Neural crest cell (in vitro differentiated cells): ENCODE measurements at places on chromosomes 1 and 21.

DNA sequence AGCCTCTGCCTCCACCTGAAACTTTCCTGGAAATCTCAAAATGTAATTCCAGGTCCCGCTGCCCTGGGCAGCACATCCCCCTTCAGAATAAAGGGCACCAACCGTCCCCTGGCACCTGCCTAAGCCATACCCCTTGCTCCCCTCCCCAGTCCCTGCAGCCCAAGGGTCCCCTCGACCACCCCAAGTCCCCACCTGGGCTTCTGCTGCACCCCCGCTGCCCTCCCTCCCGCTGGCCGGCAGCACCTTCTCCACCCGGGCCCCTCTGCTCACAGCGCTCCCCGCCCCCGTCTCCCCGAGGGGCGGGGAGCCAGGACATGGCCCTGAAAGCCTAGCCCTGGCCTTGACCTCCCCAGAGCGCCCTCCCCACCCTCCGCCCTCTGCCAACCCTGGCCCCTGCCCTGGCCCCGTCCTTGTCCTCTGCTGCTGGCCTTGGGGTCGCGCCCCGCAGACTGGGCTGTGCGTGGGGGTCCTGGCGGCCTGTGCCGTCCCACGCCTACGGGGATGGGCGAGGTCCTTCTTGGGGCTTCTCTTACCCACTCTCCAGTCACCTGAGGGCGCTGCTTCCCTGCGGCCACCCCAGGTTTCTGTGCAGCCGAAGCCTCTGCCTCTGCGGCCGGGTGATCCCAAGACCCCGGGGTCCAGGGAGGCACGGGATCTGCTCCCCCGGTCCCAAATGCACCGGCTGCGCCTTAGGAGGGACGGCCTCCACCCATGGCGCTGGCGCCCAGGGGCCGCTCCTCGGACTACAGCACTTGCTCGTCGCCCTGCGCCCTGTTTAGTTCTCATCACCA lies 41.7 kb downstream of the WDR4 start:
- no peak for DNase-seq

- peak; percentile 22 for DNase-seq
These were observed 39.9 kb downstream of the AKNAD1 start for GRCh38 chr1:108817016-108817415.

DNA sequence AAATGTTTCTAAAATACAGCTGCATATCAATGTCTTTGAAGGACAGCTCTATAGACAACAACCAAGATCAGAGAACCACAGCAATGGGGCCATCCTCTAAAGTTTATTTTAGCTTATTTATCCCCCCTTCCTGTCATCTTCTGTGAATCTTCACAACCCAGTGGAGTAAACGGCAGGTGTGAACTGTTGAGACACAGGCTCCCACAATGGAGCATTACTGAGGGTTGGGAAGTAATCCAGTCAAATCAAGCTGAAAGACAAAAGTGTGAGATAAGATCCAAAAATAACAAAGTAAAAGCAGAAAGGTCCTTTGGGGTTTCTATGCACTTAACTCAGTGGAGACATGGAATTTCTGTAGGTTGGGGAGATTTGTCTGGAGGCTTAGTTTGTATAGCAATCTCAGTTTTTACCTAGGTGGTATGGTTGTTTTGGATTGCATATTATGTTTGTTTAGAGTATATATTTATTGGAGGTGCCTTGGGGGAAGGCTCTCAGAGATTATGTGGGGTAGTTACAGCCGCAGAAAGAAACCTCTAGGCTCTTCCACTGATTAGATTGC lies 286.9 kb upstream of the ADGRL2 start:
- DNase-seq: no peak

DNA sequence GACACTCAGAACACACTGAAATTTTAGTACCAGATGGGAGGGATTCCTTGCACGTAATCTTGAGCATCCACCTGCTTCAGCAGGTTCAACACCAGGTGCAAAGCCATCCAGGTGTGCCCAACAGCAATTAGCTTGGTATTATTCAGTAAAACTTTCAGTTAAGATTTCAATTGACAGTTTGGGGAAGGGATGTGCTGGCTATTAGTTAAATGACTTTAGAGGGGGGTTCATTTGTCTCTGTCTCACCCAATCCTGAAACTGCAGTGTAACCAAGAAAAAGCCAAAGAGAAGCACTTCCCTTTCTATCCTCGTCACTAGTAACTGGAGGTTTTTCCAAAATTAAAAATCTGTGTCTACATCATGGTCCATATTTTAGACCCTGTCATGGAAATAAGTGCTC lies 90.9 kb downstream of the PIK3R3 start:
- no peak for DNase-seq

GRCh38 chr21:30962013-30962412 lies 76.3 kb downstream of the KRTAP19-8 start:
- DNase-seq: no peak

- DNase-seq: no peak
These were observed 39.1 kb downstream of the SPSB1 start for GRCh38 chr1:9331558-9332346.

DNA sequence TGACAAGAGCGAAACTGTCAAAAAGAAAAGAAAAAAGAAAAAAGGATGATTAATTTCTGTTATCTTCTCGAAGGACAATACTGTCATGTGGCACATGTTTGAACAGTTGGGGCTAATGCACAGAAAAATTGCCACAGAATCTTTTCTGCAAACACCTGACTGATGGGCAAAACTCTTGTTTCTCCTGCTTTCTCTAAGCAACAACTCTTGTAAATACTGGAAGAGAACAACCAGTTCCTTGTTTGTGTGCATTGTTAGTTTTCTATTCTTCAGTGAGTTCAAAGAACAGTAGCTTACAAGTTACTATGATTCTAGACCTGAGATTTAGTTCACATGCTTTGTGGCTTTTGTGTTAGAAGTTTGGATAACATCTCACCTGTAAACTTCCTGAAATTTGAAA lies 60.7 kb downstream of the CDC14A start:
- DNase-seq: no peak

- no peak for DNase-seq
These were observed 86.0 kb upstream of the GNG4 start for GRCh38 chr1:235735621-235736020.

DNA sequence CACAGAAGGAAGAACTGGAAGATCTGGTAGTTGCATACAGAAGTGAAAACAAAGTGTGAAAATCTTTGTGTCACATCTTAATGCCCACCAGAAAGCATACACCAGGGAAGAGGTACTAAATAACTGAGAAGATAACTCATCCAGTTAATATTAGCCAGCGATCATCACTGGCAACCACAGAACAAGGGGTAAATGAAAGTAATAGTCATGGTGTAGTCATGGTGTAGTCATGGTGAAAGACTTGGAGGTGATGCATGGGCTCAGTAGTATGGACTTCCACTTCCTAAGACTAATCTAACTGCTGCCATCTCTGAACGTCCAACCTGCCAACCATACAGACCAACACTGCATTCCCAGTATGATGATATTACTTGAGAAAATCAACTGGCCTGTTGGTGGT lies 481.2 kb upstream of the NR5A2 start:
- no peak for DNase-seq

DNA sequence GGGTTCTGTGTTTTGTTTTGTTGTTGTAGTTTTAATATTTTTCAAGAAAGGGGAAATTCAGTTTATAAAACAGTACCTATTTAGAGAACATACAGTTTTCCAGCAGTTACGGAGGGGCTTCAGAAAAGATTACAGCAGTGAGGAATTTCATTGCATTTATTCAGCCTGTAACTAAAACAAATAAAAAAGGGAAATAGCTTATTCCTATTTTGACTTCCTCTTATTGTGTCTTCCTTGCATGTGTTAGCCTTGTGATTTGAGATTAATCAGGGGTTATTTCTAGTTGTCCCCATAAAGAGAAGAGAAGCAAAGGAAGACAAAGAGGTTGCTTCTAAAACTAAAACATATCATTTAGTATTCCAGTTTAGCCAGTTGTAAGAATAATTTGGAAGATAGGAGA lies 35.0 kb downstream of the CTTNBP2NL start:
- no peak for DNase-seq

- no peak for DNase-seq
These were observed 282.4 kb downstream of the GRIK1 start for GRCh38 chr21:29657240-29657989.

DNA sequence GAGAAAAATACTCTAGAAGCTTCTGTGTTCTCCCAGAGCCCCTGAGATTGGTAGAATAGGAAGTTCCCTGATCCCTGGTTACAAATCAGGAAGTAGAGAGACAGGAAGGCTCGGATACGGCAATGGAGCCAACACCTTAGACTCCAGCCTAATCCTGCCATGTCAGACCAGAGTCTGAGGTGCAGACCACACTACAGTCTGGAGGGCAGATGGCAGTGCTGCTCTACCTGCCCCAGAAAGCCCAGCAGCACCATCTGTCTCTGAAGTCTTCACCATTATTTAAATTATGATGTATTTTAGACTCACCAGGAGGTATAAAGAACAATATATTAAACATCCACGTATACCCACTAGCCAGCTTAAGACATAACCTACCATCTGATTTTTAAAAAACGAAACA lies 93.0 kb downstream of the MTR start:
- DNase-seq: no peak

GRCh38 chr1:70115315-70115714 lies 90.1 kb downstream of the LRRC40 start:
- DNase-seq: no peak

DNA sequence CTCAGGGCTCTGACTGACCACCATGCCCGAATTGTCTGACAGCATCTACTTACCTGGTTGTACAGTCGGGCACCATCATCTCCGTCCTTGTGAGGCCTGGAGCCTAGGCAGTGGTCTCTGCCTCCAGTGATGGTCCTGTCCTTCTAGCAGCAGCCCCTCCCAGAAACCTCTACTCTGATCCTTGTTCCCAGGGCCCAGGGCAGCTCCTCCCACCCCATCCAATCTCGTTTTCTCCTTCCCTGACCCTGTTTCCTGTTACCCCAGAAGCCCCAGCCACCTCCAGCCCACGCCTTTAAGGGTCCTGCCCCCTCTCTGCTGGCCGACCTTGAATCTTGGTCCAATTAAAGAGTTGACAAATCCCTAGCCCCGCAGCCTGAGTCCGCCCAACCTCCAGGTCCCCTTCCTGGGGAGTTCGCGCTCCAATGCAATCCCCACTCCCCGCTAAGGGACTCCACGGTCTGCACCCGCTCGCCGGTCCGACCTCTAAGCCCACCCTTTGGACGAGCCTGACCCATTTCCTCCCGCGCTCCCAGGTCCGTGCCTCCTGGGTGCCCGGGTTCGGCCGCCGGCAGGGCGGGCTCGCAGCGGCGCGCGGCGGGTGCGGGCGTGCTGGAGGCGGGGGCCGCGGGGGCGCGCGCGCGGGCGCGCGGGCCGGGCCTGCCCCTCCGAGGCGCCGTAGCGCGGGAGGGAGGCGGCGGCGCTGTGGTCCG lies at the start of gene B4GALT2:
Gene B4GALT2, plus strand, starts transcription at position 660 of the 710 bp plus-strand sequence. CDS start 1,951 bp downstream, outside the sequence.
- no peak for DNase-seq

DNA sequence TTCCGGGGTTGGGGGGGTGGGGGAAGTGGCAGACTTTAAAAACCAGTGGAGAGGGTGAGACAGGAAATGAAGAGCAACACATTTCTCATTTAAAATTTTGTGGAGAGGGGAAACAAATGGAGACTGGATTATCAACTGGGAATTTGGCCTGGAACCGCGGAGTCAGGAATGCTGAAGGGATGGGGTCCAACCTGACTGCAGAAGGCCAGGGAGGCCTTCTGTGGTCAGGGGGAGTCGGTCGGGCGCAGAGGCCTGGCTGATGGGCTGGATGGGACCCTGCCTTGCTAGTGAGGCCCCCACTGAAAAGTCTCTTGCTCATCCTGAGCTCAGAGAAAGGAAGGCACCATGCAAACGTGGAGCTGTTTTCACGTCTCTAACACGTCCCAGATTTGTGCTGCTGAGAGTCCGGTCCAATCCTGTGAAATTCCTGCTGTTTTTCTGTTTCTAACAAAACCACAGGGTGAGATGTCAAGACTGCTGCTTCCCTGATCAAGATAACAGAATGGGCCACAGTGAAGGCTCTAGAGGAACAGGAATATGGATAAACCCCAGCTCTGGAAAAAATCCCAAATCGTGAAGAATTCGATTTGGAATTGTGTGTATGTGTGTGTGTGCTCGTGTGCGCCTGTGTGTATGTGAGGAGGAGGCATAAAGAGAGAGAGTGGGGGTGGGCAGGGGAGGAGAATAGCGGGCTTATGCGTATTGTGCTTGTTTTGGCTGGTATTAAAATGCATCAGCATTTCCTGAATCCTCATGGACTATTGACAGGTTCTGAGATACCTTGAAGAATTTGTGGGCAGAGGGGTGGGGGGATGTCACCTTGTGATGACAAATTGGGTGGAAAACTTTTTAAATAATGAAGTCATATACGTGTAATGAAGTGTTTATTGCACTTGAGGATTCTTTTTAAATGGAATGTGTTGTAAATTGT lies 117.4 kb downstream of the NGF start:
- DNase-seq: no peak

- DNase-seq: no peak
These were observed 1.1 kb upstream of the TTC39A start for GRCh38 chr1:51331206-51332100.

- no peak for DNase-seq
These were observed 556 bp downstream of the S100A1 start for GRCh38 chr1:153628638-153629342.

DNA sequence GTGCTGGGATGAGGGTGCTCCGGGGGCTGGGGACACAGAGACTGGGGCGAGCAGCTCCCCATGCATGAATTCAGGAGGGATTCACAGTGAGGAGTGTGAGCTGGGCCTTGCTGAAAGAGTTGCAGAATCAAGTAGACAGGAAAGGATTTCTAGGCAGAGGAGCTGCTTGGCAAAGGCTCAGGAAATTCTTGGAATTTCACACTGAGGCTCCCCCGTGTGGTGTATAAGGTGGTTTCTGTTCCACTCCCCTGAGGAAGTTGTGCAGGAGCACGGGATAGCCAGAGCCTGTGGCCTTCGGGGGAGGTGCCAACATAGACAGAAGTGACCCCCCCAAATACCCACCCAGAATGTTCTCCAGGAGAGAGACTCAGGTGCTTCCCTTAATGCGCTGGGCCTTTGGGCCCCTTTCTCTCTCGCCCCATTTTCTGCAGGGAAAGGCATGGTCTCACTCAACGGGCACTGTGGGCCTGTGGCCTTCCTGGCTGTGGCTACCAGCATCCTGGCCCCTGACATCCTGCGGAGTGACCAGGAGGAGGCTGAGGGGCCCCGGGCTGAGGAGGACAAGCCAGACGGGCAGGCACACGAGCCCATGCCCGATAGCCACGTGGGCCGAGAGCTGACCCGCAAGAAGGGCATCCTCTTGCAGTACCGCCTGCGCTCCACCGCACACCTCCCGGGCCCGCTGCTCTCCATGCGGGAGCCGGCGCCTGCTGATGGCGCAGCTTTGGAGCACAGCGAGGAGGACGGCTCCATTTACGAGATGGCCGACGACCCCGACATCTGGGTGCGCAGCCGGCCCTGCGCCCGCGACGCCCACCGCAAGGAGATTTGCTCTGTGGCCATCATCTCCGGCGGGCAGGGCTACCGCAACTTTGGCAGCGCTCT lies 58.5 kb upstream of the ACTL8 start:
- no peak for DNase-seq
